ENCODE measurements at places on chromosomes 6 and 20.

- DNase-seq = no peak
These were observed 293.4 kb upstream of the SPTLC3 start for GRCh38 chr20:12715371-12715770.

GRCh38 chr6:91562955-91563354, 976.1 kb upstream of the MAP3K7 start:
- no peak for DNase-seq

DNA sequence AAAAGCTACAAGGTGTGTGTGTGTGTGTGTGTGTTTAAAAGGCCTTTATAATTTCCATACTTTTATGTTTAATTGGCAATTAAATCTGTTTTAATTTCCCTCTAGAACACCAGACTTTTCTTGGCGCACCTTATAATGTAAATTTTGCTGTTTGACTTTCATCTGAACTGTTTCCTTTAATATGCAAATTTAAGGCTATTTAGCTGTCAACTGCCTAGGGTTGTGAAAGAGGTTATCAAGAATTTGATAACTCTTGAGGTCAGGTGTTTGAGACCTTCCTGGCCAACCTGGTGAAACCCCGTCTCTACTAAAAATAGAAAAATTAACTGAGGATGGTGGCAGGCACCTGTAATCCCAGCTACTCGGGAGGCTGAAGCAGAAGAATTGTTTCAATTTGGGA, 4.0 kb upstream of the LHFPL5 start:
- DNase-seq = no peak

- DNase-seq = no peak
These were observed 87.0 kb downstream of the CD164 start for GRCh38 chr6:109295109-109295773.

GRCh38 chr6:135411339-135411738, 86.2 kb downstream of the AHI1 start:
- DNase-seq = peak; percentile 17
